ENCODE measurements at places on chromosomes 12 and 14.
A peak's percentile ranks its signal among the peaks of the same experiment; 100 is the strongest.

DNA sequence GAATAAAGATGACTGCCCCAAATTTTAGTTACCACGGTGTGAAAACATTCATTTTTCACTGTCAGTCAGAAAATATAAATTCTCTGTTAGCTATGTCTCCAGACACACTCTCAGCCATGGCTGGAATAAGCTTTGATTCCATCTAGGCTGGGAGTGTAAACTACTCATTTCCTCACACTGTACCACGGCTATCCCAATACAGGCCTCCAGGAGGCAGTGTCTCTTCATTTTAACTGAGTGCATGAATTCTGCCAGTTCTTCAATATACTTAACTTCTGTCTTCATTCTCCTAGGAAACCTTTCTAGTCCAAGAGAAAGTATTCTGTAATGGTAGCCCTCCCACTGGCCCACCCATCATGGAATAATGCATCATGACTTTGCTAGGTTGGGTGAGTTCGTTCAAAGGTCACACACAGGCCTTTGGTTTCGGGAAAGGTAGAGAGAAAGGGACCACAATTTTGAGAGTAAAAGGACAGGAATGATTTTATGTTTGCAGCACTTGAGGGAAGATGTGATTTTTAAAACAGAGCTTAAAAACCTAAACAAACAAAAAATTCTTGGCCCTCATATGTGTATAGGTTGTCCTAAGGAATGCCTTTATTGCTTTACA is 381.1 kb downstream of the SEC23A start:
- peak; percentile 34 for DNase-seq

DNA sequence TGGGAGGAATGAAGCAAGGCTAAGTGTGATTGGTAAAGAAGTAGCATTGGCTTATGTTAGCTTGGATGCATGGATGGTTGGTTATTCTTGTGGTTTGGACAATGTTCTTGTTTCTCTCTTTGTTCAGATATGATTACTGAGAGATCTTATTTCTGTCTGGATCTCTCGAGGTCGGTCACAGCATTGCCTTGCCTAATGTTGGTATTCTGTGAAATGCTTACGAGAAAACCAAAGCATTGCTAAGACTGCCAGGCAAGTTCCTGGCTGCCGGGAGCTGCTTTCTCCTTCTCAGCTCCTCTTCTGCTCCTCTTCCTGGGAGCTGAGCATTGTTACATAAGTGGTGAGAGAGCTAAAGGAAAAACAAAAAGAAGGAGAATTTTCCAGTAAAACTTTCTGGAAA is 7.4 kb upstream of the RND1 start:
- DNase-seq = no peak

- no peak for DNase-seq
Measured at GRCh38 chr14:96508900-96509299, 6.7 kb downstream of the PAPOLA start.

- peak; percentile 33 for DNase-seq
Measured at GRCh38 chr14:54893151-54893760, 9.4 kb downstream of the GCH1 start.

DNA sequence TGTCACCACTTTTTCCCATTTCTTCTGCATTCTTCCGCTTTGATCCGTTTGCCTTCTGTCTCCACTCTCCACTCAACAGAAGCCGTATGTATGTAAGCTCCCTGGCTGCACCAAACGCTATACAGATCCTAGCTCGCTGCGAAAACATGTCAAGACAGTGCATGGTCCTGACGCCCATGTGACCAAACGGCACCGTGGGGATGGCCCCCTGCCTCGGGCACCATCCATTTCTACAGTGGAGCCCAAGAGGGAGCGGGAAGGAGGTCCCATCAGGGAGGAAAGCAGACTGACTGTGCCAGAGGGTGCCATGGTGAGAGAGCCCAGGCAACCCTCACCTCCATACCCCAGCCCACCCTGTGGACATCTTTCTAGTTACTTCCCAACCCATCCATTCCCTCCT is 8.3 kb downstream of the GLI1 start:
- DNase-seq = no peak

GRCh38 chr12:27015730-27016076 is 1.5 kb upstream of the TM7SF3 start:
- DNase-seq = peak; percentile 47
